ENCODE measurements at places on chromosomes 12 and 14. TPM values are rescaled to one million over a fixed set of nuclear protein-coding genes. Genes with fewer than 3 reads are reported as not detected.

- DNase-seq: no peak
Measured at GRCh38 chr14:70871863-70872677, 35.2 kb upstream of the PCNX1 start.

- DNase-seq: no peak
Measured at GRCh38 chr12:22626406-22626805, 1.4 kb downstream of the ETNK1 start.

- DNase-seq: no peak
Measured at GRCh38 chr12:67692966-67693365, 44.4 kb downstream of the DYRK2 start.

GRCh38 chr12:51152953-51153352, 20.0 kb downstream of the TFCP2 start:
- no peak for DNase-seq

DNA sequence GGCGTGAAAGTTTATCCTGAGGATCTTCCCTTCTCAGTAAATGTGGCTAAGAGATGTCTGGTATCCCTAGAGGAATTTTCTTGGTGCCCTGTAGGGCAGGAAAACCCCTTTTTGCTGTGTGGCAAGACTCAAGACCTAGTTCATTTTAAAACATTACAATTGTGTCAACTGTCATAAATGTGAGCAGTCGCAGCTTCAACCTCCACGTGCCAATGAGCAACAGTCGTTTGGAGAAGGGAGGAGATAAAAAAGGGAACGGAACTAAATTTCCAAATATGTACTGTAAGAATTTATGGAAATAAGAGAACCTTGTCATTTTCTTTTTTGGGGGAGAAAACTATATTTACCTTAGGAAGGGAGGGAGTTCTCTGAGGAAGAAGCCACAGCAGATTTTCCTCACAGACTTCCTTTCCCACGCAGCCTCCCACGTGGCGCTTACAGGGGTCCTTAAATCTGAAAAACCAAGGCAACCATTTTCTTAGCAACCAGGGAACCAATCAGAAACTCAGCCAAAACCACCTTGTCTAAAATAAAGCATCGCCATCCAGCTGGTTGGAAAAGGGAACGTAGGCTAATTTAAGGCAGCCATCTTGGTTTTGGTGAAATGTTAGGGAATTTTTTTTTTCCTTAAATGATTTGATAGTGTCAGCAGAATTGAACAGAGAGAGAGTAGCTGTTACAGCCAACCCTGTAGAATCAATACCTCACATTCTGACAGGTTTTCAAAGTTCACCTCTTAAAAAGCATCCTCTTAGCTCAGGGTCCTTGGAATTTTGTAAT, 99.1 kb downstream of the FIGNL2 start:
- DNase-seq: no peak

GRCh38 chr14:72970058-72970630, 43.9 kb downstream of the DCAF4 start:
- no peak for DNase-seq

GRCh38 chr14:41146391-41146790, 460.3 kb upstream of the LRFN5 start:
- DNase-seq: no peak

GRCh38 chr14:52844262-52845060, 53.1 kb upstream of the GNPNAT1 start:
- no peak for DNase-seq

GRCh38 chr12:132040906-132041606, 91.3 kb downstream of the EP400 start:
- DNase-seq: no peak

GRCh38 chr14:74821267-74821915, 54.6 kb downstream of the PROX2 start:
- no peak for DNase-seq

DNA sequence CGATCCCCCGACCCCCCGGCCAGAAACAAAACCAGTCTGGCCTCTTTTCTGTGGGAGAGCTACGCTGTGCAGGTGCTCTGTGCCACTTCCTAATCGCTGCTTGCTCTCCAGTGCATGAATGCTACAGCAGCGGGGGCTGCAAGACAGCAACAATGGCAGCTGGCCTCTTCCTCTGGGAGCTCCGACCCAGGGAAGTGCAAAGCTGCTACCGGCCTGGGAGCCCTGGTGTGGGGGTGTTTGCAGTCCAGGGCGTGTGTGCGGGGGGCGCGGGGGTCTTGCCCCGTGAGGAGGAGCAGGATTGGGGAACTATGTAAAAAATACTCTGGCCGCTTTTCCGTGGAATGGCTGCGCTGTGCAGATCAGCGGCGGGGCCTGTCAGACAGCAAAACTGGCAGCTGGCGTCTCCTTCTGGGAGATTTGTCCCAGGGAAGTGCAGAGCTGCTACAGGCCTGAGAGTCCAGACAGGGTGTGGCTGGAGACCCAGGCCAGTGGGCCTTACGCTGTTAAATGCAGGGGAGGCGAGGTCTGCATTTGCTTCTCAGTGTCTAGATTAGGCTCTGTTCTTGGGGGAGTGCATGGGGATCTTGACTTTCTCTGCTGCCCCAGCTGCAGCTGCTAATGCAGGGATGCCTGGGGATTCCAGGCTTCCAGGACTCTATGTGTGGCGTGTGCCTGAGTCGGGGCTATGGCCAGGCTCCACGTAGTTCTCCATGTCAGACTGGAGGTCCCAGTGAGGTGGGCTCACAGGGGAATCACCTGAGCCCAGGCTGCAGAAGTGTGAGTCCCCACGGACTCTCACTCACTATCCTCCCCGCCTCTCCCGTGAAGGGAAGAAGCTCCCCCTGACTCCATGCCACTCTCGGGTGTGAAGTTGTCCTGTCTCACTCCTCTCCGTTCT, 344.5 kb downstream of the AEBP2 start:
- DNase-seq: no peak

DNA sequence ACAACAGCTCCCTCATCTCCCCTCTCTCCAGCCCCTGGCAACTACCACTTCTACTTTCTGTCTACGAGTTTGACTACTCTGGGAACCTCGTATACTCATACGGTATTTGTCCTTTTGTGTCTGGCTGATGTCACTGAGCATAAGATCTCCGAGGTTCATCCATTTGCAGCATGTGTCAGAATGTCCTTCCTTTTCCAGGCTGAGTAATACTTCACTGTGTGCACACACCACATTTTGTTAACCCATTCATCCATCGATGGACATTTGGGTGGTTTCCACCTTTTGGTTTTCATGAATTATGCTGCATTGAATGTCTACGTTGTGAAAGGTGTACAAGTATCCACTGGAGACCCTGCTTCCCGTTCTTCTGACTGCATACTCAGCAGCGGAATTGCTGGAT, 24.1 kb upstream of the DLK1 start:
- DNase-seq: no peak

DNA sequence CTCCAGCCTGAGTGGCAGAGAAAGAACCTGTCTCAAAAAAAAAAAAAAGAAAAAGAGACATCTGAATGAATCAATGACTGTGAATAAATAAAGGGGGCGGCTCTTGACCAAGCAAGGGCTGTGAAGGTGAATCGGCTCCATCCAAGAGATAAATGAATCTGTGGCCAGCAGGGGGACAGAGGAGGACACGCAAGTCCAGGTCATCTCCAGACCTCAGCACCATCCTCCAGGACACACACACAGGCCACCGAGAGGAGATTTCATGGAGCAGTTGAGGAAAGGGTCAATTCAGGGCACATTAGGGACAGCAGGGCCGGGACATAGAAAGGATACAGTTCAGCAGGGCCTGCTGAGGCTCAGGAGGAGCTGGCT, 21.6 kb downstream of the TRPV4 start:
- DNase-seq: no peak

DNA sequence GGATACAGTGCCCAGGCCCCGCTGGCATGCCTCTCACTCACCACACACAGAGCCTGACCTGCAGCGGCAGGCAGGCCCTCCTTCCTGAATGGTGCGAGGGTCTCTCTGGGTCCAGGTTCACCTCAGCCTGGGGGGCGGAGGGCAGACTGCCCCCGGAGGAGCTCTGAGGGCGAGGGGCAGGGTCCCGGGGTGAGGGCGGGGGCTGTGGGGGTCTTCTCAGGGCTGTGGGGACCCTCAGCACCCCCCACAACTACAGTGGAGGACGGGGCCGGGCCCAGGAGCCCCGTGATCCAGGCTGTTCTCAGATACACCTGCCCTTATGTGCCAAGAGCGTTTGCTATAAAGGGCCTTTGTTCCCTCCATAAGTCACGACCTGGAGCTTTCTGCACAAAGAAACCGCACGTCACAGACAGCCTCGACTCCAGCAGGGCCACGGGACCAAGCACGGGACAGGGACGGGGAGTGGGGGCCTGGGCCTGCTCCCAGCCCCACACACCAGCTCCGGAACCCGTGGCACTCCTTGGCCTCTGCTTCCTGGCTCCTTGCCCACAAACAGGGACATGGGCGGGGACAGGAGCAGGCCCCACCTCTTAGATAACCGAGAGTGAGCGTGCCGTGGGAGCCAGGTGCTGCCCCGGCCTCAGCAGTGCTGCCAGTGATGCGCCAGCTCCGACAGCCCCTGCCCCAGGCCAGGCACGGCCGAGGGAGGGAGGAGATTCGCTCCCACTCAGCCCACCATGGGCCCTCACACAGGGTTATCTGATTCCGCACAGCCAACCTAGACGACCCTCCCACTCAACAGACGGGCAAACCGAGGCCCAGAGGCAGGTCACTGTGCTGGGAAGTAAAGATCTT, 101.9 kb downstream of the RFLNA start:
- DNase-seq: peak; percentile 78

- DNase-seq: no peak
Measured at GRCh38 chr14:93048843-93049242, 66.9 kb downstream of the ITPK1 start.

DNA sequence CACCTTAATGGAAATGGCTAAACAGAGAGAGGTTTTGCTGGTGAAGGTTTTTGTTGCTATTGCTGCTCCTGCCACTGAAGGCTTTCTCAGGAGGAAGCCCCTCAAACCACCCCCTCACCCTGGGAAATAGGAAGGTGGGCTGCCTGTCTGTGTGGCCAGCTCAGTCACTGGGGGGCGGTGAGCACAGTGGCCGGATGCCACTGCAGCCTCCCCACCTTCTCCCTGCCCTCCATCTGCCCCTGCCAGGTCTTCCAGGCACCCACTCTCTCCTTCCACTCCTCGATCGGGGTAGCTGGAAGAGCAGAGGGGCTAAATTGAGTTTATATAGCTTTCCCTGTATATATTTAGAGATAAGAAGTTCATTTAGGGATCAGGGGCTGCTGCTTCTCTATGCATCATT, 80.8 kb downstream of the PAPOLA start:
- no peak for DNase-seq

DNA sequence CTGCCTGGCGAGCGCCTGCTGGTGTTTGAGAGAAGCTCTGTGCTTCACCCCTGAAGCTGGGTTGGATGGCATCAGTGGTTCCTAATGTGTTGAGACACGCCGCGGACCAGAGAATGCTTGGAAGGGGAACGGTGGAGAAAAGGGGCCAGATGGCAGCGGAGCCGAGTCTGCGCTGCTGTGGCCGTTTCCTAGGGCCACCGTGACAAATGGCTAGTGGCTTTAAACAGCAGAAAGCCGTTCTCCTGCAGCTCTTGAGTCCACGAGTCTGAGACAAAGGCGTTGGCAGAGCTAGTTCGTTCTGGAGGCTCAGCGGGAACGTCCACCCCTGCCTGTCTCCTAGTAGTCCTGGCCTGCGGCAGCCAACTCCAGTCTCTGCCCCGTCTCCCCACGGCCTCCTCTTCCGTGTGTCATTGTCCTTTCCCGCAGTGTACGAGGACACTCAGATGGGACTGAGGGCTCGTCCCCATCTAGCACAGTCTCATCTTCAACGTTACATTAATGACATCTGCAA, 103.6 kb downstream of the ADGRD1 start:
- DNase-seq: no peak

GRCh38 chr14:101731187-101732080, 30.1 kb upstream of the PPP2R5C start:
- no peak for DNase-seq

- peak; percentile 29 for DNase-seq
Measured at GRCh38 chr12:132399092-132400010, 70.0 kb upstream of the GALNT9 start.

DNA sequence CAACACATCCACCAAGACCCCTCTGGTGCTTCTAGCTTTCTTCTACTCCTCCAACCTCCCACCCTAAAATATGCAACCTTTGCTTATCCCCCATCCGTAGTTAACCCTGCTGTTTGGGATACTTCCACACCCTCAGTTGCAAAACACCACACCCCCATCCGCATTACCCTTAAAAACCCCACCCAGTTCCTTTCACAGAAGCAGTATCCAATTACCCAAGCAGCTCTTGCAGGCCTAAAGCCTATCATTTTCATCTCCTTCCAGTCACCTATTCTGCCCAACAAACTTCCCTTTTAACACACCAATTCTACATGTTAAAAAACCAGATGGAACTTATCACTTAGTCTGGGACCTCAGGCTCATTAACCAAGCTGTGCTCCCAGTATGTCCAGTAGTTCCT, 88.2 kb downstream of the TMTC3 start:
- no peak for DNase-seq

- no peak for DNase-seq
Measured at GRCh38 chr12:125473501-125473900, 408.3 kb downstream of the AACS start.

DNA sequence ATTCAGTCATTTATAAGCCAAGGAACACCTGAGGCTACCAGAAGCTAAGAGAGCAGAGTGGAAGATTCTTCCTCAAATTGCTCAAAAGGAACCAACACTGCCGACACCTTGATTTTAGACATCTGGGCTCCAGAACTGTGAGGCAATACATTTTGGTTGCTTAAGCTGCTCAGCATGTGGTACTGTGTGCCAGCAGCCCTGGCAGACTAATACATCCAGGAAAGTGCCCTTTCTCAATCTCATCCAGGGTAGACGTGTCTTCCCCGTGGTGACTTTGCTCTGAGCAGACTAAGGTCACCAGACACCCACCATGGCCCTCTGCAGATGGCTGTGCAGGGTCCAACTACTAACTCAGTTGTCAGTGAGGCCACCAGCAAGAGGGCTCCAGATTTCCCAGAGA, 122.8 kb downstream of the VRK1 start:
- no peak for DNase-seq

Gene CACNA1C
- 201 TPM for total RNA-seq

Gene RHOJ
- total RNA-seq: 13.3 TPM

Gene SERPINA5
- 4.0 TPM for total RNA-seq

Gene CDK17
- 16.6 TPM for total RNA-seq

Gene TUNAR
- not detected for total RNA-seq

Gene RTN1
- 1.2 TPM for total RNA-seq

Gene BCL11B
- total RNA-seq: 0.20 TPM

Gene BEST3
- 0.55 TPM for total RNA-seq

Gene SPIC
- total RNA-seq: not detected

Gene KLRB1
- 0.30 TPM for total RNA-seq

Gene LAG3
- 0.37 TPM for total RNA-seq

Gene FLVCR2
- total RNA-seq: 5.6 TPM

Gene CABP1
- total RNA-seq: 8.0 TPM

Gene INSM2
- not detected for total RNA-seq

Gene PLD4
- total RNA-seq: 0.27 TPM

Gene A2M
- 569 TPM for total RNA-seq

Gene MYBPC1
- total RNA-seq: 3.9 TPM

Data from left ventricle myocardium superior (tissue), 1 donor.